ENCODE measurements at places on chromosomes 16 and 17.

GRCh38 chr17:72812823-72813222 lies 279.7 kb downstream of the SLC39A11 start:
- no peak for DNase-seq

DNA sequence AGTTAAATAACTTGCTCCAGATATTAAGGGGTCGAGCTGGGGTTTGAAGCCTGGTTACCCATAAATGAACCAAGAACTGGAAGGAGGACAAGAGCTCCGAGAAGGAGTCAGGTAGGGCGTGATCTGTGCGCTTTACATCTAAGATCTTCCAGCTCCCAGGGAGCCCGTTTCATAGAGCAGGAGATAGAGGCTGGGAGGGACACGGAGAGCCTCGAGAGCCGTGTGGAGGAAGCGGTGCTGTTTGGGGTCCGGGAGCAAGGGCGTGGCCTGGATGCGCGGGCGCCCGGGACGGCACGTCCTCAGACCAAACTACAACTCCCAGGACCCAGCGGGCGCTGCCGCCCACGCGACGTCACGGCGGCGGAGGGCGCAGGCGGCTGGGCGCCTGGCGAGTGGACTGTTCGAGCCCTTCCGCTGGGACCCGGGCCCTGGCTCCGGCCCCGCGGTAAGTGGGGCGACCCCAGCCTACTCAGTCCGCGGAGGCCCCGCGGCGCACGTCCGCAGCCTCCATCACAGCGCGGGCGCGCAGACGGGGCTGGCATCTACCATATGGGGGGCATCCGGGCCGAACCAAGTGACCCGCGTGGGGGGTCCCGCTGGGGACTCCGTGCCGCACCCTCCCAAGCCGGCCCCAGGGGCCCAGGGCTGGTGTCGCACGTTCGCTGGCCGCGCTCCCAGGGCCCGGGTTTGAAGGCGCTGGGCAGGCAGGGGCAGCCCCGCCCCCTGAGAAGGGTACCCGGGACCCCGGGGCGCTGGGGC lies at the start of gene BCKDK:
TSS of gene BCKDK (plus strand) at position 352 of the 759 bp plus-strand sequence. CDS start 838 bp downstream, outside the sequence.
- DNase-seq = peak; percentile 84

GRCh38 chr17:75734674-75735294 lies 13.5 kb downstream of the ITGB4 start:
- no peak for DNase-seq

DNA sequence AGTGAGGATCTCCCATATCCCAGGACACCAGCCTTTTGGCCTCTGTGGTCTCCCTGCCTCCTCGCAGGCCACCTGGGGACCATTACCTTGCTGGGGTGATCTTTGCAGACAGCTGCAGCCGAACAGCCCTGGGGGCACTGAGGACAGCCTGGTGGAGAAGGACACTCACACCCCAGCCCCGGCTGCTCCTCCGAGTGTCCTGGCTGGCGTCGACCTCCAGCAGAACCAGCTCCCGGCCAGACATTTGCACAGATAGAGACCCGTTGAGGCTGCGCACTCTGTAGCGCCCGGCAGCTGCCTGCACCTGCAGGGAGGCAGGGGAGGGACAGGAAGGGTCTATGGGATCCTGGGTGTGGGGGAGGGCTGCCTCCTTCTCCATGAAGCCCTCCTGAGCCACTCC lies 90.3 kb downstream of the RMI2 start:
- no peak for DNase-seq

- DNase-seq = no peak
These were observed 4.6 kb upstream of the NPIPB2 start for GRCh38 chr16:11946433-11946832.
